ENCODE measurements at places on chromosomes 7 and 10.

GRCh38 chr7:83819911-83820310 lies 171.0 kb upstream of the SEMA3E start:
- DNase-seq, result no peak

GRCh38 chr10:61939902-61940301 lies 38.4 kb downstream of the ARID5B start:
- DNase-seq, result no peak

GRCh38 chr10:110259317-110259716 lies 45.4 kb downstream of the SMNDC1 start:
- DNase-seq, result no peak

- no peak for DNase-seq
These were observed 118.3 kb downstream of the COL28A1 start for GRCh38 chr7:7417414-7417813.

DNA sequence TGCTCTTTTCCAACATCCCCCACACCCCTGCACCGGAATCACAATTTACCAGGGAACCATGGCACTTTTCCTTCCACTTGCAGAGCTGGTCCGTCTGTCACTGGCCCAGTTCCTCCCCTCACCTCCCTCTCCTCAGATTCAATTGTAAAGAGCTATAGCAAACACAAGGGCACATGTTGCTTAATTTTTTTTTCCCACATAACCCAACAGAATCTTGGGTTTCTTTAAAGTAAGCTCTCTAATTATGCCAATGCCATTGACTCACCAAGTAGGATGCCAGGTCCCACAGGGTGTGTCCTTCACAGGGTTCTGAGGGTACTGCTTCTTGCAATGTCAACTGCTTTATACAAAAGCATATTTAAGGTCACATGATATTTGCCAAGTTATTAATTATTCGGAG lies 262.2 kb downstream of the AUTS2 start:
- no peak for DNase-seq

Measured in NCI-H460 (cell line).